Metanephros (tissue), 2 donors: ENCODE measurements at places on chromosomes 1 and 21. TPM values are rescaled to one million over a fixed set of nuclear protein-coding genes. Genes with fewer than 3 reads are reported as not detected.

The RIIAD1 gene
- 2.3 TPM for total RNA-seq

The SFN gene
- total RNA-seq: 0.99 TPM

The DDAH1 gene
- total RNA-seq: 80.4 TPM

The GPR89B gene
- total RNA-seq: 40.1 TPM

The IL19 gene
- total RNA-seq: 0.70 TPM

The SPRR2A gene
- total RNA-seq: not detected

The SPRR3 gene
- total RNA-seq: 0.58 TPM
